ENCODE measurements at places on chromosomes 12 and 14.

DNA sequence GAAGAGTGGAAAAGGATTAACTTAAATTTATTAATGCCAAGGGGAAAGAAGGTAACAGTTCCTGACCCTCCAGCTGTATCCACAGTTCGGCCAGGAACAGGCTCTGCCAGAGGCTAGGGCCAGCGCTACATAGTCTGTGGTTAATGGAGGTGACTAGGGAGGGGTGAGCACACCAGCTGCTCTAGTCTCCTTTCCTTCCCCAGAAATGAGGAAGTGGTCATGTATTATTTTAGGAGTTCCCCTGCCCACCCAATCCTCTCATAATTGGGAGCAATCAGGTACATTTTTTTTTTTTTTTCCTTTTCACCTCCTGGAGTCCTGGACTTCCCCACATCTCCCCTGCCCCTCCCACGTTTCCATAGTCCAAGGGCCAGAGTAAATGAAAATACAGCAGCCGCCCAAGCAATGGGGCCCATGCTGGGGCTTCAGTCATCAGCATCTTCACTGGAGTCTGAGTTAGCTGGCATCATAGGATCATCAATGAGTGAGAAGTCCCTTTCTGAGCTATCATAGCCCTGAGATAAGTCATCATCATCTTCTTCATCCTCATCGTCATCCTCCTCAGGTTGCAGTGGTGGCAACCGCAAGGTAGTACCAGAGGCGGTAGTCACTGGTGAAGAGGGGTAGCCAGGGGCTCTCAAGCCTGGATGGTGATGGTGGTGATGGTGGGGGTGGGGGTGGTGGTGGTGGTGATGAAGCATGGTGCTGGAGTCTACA, 1.5 kb upstream of the SUPT16H start:
- DNase-seq = no peak

DNA sequence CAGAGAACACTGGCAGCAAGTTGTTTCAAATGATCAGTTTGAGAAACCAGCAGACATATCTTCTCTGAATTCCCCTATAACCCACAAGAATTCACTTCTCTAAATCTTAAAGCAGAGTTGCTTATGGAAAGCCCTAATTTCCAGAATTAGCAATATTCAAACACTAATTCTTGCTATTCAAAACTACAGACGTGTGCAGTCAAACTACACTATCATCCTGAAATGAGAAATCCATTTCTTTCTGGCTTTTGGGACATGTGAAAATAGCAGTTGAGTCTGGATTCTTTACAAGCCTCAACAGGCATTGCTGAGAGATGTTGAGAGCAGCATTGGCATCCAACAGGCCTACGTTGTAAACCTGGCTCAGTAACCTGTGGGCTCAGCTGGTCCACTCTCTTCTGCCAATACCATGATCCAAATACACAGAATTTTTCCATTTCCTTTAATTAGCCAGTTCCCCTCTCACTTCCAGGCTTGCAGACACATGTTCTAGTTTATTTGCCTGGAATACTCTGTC, 74.6 kb upstream of the TMTC1 start:
- DNase-seq = no peak

GRCh38 chr12:115949675-115950074, 327.8 kb downstream of the MED13L start:
- no peak for DNase-seq

DNA sequence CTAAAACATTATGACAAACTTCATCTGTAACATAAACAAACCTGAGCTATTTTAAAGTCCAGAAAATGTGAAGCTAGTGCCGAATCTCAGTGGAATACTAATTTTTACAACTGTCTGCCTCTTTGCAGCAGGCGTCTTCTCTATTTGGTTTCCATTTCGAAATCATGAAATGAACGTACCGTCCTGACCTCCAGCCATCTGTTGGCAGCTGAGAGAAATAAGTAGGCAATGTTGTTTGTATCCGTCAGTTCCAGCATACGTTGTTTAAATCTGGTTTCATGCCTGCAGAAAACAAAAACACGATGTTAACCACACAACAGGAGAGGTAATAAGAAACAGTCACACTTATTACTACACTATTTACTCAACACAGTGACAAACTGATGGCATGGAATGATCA, 54.3 kb upstream of the KCNJ8 start:
- DNase-seq = no peak

GRCh38 chr14:28057359-28058296, 709.0 kb upstream of the FOXG1 start:
- DNase-seq = no peak

DNA sequence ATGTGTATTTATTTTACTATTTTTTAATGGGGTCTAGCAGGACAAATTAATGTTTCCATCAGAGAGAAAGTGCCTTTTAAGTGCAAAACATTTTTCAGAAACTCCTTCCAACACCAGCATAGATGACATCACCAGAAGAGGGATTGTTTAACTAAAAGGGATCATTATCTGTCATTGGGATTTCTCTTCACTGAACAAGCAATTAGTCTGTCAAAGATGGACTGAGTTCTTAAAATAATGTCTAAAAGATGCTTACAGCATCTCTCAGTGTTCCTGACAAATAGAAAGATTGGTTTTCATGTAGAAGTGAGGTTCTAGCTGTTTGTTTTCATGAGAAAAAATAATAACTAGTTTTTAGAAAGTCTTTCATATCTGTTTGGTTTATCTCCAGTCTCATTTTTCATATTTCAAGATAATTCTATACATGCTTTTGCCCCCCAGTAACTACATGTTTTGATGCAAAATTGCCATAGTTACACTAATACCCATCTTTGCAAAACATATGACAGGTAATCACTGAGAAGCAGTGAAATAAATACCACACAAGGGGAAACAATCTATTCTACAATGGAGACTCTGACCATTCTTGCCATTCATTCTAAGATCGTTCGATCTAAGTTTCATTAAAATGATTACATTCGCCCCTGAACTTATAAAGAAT, 850.3 kb downstream of the GALC start:
- DNase-seq = no peak

- DNase-seq = peak; percentile 58
Measured at GRCh38 chr12:54352022-54352531, 12.2 kb downstream of the GPR84 start.

DNA sequence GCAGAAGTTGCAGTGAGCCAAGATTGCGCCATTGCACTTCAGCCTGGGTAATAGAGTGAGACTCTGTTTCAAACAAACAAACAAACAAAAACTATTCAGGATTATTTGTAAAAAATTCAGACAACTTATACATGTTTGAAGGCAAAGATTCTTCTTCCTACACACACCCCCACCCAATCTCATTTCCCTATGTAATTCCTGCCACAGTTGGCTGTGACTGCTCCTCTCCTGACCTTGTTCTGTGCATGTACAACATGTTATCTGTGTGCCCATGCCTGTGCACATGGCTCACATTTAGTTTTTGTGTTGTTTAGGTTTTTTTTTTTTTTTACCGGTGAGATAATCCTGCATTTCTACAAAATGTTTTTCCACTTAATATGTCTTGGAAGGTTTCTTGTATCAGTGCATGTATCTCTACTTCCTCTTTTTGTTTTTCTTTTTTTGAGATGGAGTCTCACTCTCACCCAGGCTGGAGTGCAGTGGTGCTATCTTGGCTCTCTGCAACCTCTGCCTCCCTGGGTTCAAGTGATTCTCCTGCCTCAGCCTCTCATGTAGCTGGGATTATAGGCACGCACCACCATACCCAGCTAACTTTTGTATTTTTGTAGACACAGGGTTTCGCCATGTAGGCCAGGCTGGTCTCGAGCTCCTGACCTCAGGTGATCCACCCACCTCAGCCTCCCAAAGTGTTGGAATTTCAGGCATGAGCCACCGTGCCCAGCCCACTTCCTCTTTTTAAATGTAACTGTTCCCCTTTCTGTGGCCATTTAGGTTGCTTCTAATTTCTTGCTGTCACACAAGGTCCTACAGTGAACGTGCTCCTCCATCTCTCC, 8.7 kb downstream of the CFAP251 start:
- DNase-seq = no peak

DNA sequence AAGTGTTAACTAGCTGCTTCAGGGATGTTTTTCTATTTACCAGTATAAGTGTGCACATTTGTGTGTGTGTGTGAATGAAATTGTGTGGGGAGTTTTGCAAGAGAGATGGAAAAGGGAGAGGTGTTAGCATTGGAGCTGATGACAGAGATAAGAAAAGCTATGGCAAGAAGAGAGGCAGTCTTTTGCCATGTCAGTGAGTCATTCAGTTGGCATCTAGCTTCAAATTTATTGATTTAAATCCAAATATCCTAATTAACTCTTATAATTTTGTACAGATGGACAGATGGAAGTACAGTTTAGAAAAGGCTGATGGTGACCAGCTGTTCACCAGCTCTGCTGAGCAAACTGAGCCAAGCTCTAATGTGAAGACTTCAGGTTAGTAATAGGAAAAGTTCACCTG, 3.3 kb upstream of the BHLHE41 start:
- no peak for DNase-seq

DNA sequence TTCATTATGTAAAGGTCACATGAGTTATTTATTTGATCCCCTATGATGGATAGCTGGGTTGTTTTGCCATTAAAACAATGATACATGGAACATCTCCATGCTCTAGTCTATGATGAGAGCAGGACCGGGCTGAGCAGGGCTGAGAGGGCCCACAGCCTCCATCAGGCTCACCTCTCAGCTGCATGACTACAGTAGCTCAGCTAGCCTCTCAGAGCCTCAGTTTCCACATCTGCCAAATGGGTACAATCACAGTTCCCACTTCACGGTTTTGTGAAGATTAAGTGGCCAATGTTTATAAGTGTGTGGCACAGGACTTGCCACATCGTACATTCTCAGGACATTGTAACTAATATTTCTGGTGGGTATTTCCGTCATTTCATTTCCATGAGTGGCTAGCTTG, 19.9 kb upstream of the MYL2 start:
- DNase-seq = no peak

DNA sequence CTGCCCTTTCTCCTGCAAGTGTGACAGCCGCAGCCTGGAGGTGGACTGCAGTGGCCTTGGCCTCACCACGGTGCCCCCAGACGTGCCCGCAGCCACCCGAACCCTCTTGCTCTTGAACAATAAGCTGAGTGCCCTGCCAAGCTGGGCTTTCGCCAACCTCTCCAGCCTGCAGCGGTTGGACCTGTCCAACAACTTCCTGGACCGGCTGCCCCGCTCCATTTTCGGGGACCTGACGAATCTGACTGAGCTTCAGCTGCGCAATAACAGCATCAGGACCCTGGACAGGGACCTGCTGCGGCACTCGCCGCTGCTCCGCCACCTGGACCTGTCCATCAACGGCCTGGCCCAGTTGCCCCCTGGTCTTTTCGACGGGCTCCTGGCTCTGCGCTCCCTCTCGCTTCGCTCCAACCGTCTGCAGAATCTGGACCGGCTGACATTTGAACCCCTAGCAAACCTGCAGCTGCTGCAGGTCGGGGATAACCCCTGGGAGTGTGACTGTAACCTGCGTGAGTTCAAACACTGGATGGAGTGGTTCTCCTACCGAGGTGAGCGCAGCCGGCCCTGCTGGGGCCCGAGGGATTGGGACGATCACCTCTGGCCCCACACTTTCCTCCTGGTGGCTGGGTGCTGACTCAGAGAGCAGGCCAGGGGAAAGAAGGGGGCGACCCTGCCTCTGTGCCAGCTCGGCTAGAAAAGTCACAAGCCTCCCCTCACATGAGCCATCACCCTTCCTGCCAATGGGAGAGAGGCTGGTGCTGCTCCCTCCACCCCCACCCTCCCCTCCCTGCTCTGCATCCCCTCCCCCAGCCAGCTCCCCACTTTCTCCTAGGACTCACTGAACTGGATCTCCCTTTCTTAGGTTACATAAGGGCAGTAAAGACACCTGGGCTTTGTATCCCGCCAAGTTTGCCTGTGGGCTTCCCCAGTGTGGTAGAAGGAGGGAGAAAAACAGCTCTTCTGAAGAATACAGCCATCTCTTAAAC, 10.9 kb downstream of the LRTM2 start:
- DNase-seq = no peak

DNA sequence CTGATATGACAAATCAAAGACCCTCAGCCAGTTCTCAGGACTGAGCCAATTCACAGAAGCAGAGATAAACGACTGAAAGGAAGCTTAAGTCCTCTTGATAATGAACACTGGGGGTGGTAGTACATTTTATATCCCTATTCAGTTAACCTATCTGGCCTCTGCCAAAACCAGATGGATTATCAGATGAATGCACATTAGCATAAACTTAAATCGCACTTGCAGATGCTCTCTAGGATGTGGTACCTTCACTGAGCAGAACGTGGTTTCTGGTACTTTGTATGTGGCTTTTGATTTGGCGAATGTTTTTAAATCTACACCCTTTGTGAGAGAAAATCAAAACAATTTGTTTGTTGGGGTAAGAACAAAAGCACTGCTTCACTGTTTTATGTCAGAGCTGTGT, 21.1 kb upstream of the TAS2R14 start:
- no peak for DNase-seq

- DNase-seq = no peak
Measured at GRCh38 chr14:70391493-70392391, 25.1 kb downstream of the SYNJ2BP start.

DNA sequence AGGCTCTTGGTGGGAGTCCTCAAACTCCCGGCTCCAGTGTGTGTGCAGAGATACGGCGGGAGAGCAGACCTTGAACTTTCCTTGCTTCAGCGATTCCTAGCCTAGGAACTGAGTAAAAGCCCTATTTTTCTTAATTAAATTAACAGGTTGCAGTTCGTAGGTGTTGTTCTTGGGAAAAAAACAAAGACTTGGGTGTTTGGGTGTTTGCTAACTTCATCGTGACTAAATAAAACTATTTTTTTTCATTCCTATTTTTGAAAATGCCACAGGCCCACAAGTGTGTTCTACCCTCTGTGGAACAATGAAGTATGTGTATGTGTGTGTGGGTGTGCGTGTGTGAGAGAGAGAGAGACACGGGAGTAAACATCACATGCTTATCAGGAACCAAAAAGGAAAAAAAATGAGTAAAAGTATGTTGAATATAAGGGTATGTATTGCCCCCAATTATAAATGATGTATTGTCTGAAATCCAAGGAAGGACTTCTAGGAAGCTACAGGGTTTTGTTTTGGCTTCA, 651 bp downstream of the TMEM117 start:
- no peak for DNase-seq

DNA sequence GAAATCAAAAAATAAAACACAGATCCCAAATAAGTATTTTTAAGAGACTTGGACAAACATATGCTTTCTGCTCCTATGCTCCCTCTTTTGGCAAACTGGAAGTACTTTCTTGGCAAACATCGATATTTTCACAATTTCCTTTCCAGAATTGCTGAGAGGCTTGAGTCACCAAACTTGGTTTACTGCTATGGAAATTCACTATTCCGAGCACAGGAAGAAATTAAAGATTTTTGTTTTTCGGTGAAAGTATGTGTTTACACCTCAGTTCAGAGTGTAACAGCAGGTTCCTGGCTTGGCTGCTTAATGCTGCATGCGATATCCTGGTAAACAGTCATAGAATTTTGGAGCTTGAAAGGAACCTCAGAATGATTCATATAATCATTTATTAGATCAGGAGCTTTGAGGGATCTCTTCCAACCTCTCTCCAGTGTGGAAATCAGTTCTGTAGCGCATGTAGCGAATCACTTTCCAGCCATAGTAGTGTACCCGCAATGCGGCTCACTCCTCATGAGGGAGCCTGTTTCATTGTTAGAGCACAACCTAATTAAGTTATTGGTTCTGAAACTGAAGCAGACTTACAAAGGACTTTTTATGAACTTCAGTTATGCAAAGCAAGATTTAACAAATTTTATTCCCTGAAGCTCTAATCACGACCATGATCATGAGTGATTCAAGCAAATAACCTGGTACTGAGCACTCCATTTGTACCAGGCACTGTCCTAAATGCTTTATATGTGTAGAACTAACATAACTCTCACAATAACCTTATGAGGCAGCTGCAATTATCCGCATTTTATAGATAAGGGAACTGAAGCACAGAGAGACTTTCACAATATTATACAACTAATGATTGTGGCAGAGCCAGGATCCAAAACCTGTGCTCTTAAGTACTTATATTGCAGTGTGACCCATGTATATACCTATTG, 56.4 kb upstream of the ATP2A2 start:
- DNase-seq = no peak

Data from activated T-cell treated with anti-CD3 and anti-CD28 coated beads, Interleukin-2, amount 50 U/mL, for 24 hours (primary cell).